ENCODE measurements at places on chromosomes 16 and 17.
A peak's percentile ranks its signal among the peaks of the same experiment; 100 is the strongest.

GRCh38 chr17:29562615-29563014, 4.2 kb downstream of the ABHD15 start:
- DNase-seq = no peak

- no peak for DNase-seq
Observed at GRCh38 chr16:13234999-13235398, 333.6 kb downstream of the SHISA9 start.

GRCh38 chr16:22380529-22380928, 6.1 kb upstream of the CDR2 start:
- DNase-seq = peak; percentile 49

DNA sequence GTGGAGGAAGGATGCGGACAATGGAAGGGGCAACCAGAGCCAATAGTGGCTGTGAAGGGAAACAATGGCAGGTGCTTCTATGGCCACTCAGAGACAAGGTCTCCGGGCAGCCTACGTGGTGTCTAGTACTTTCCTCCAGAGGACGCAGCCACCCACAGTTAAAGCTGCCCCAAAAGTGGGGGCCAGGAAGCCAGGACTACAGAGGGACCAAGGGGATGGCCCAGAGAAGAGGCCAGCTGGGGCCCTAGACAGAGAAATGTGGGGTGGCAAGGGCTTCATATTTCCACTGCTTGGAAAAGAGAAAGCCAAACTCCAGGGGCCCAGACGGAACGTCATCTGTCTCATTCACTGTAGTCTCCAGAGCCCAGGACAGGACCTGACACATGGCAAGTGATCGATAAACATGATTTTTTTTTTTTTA, 837 bp upstream of the PER1 start:
- DNase-seq = no peak

DNA sequence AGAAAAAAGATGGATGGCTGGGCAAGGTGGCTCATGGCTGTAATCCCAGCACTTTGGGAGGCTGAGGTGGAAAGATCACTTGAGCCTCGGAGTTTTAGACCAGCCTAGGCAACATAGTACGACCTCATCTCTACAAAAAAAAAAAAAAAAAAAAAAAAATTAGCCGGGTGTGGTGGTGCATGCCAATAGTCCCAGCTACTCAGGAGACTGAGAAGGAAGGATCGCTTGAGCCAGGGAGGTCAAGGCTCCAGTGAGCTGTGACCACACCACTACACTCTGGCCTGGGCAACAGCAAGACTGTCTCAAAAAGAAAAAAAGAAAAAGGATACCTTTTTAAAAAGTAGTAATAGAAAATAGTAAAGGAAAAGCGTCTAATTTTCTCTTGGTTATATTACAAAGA, 20.7 kb downstream of the ZNF652 start:
- DNase-seq = no peak

Measured in cardiac muscle cell (in vitro differentiated cells and primary cell).